ENCODE measurements at places on chromosomes 1 and 21. TPM values are rescaled to one million over a fixed set of nuclear protein-coding genes. Genes with fewer than 3 reads are reported as not detected.

Gene MSH4
- total RNA-seq, result not detected

Gene MARK1
- total RNA-seq, result 1.2 TPM

GRCh38 chr1:222940095-222940494 lies 125.3 kb downstream of the DISP1 start:
- no peaks in the 10 kb centered on the region for H3K27me3 ChIP-seq
- H3K36me3 ChIP-seq, result peaks cover 15% of the 10 kb centered on the region
- no peak overlapping the region for H3K4me3 ChIP-seq
- DNase-seq, result no peak
- no peak overlapping the region for H3K27ac ChIP-seq
- no peaks in the 10 kb centered on the region for H3K4me1 ChIP-seq

DNA sequence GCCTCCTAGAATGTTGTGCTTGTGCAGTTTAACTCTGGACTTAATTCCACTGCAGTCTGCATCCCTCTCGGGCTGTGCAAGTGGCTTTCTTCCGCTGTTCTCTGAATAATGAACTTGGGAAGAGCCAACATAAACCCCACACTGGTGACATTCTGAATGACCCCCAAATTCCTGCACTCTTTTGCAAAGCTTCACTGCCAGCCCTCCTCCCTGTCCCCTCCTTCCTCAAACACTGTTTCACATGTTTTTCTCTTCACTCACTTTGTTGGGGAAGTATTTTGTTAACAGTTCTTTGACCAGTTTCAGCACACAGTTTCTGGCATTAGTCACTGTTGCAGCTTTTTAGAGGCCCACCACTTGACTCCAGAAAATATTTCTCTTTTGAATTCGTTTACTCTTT lies 39.7 kb downstream of the GNG12 start:
- no peak overlapping the region for H3K4me3 ChIP-seq
- no peak overlapping the region for H3K27ac ChIP-seq
- H3K36me3 ChIP-seq, result no peaks in the 10 kb centered on the region
- DNase-seq, result no peak

DNA sequence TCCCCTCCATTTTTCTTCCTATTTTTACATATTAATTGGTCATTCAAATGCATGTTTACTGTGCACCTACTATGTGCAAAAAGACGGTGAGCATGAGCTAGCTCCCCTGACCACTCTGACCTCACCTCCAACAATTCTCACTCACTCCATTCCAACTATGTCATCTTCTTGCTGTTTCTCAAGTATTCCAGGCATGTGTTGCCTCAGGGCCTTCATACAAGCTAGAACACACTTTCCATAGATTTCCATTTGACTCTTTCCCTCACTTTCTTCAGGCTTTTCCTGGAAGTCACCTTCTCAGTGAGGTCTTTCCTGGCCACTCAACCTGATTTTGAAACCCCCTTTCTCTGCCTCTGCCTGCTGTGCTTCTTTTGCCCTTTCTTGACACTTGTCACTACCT lies 32.6 kb downstream of the CHIA start:
- DNase-seq, result no peak
- H3K36me3 ChIP-seq, result no peaks in the 10 kb centered on the region
- H3K4me1 ChIP-seq, result no peaks in the 10 kb centered on the region
- no peaks in the 10 kb centered on the region for H3K27me3 ChIP-seq

DNA sequence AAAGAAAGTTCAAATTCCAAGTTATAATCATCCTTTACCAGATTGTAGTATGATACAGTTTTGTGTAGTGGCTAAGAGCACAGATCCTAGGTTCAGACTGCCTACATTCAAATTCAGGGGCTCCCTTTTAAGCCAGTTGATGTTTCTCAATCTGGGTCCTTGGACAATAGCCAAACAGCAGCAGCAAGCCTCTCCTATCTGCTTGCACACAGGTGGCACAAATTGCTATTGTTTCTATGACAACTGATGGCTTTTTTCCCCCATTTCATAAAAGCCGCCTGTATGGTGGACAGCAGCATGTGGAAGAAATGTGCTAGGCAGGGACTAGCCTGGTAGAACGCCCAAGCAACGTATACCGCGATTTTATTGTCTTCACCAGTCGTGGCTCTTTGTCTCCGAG lies 76.5 kb downstream of the S1PR1 start:
- H3K36me3 ChIP-seq, result no peaks in the 10 kb centered on the region
- no peak overlapping the region for H3K4me3 ChIP-seq
- no peak for DNase-seq
- H3K27me3 ChIP-seq, result no peaks in the 10 kb centered on the region
- no peak overlapping the region for H3K27ac ChIP-seq

DNA sequence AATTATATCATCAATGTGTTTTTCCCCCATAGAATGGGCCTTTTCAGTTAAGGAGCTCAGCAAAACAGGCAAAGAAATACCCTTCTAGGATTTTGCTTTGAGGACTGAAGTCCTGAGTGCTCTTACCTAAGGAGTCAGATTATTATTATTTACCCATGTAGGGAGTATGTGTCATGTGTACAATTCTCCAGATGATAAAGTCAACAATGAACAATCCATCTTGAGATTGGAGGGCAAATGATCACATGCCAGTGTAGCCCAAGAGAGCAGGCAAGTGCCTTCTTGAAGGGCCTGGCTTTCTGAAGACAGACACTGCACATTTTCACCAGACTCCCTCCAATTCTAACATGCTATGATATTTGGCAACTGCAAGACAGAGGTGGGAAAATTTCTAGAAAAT lies 159.7 kb downstream of the PCNX2 start:
- H3K36me3 ChIP-seq, result no peaks in the 10 kb centered on the region
- no peaks in the 10 kb centered on the region for H3K27me3 ChIP-seq
- H3K27ac ChIP-seq, result no peak overlapping the region
- H3K4me1 ChIP-seq, result no peaks in the 10 kb centered on the region
- DNase-seq, result no peak
- H3K4me3 ChIP-seq, result no peak overlapping the region

GRCh38 chr1:44249543-44249942 lies 36.3 kb downstream of the DMAP1 start:
- peaks cover 9% of the 10 kb centered on the region for H3K36me3 ChIP-seq
- no peak overlapping the region for H3K4me3 ChIP-seq
- no peaks in the 10 kb centered on the region for H3K27me3 ChIP-seq
- H3K4me1 ChIP-seq, result no peaks in the 10 kb centered on the region

DNA sequence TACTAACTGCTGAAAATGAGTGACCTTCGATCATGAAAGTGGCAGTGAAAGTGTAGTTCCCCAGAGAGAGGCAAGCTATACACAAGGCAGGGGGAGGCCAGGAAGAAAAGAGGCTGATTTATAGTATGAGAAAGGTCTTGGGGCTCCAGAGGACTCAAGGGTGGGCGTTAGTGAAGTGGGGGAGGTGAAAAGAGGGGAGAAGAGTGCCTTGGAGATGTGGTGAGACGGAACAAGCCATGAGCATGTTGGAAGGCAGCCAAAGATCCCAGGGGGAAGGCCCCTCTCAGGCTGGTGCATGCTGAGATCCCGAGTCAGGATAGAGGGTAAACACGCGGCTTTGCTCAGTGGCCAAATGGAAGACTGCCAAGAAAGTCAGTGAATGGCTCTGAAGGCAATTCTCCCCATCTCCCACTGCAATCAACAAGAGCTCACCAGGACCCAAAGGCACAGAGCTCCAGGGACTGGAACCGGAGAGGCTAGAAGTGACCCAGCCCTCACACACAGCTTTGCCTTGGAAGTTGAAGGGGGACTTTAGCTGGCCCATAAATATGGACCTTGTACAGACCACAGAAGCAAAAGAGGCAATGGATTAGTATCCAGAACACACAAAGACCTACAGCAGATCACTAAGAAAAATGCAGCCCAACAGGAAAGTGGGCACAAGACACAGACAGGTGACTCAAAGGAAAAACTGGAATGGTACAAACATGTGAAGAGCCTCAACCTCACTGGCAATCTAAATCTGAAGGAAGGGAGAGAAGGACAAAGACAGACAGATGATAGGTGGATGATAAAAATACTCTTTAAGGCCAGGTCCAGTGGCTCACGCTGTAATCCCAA lies 49.6 kb downstream of the HSF2BP start:
- peaks cover 24% of the 10 kb centered on the region for H3K4me1 ChIP-seq
- H3K4me3 ChIP-seq, result no peak overlapping the region
- no peak overlapping the region for H3K27ac ChIP-seq
- H3K36me3 ChIP-seq, result no peaks in the 10 kb centered on the region
- no peak for DNase-seq

DNA sequence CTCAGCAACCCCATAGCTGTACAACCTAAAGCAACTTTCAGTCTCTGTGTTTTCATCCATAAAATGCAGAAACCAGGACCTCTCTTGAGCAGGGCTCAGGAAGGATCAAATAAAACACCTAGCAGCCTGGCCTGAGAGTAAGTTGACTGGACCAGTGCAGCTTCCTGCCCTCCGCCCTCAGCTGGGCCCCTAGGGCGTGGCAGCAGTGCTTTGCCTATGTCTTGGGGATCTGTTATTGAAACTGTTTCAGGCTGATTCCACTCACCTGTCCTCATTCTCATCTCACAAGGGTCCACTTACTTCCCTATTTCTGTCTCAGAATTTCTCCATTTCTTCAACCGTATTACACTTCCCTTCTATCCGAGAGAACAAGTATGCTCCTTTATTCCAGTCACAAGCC lies 17.3 kb downstream of the LRRC42 start:
- no peaks in the 10 kb centered on the region for H3K4me1 ChIP-seq
- no peaks in the 10 kb centered on the region for H3K27me3 ChIP-seq
- DNase-seq, result no peak
- peaks cover 74% of the 10 kb centered on the region for H3K36me3 ChIP-seq
- no peak overlapping the region for H3K4me3 ChIP-seq
